Suprapubic skin (tissue), 4 donors: ENCODE measurements at places on chromosomes 2 and 18. TPM values are rescaled to one million over a fixed set of nuclear protein-coding genes. Genes with fewer than 3 reads are reported as not detected.

GRCh38 chr2:21251216-21251980, 127.6 kb downstream of the TDRD15 start:
- no peak overlapping the region for H3K4me3 ChIP-seq
- DNase-seq, result no peak
- H3K36me3 ChIP-seq, result no peaks in the 10 kb centered on the region
- no peak overlapping the region for H3K27ac ChIP-seq

The PRSS56 gene
- total RNA-seq, result not detected

The EFR3B gene
- total RNA-seq, result 1.4 TPM

The MAP2 gene
- total RNA-seq, result 54.5 TPM

GRCh38 chr2:117359266-117359914, 455.1 kb upstream of the DDX18 start:
- H3K27me3 ChIP-seq, result no peaks in the 10 kb centered on the region
- no peak overlapping the region for H3K4me3 ChIP-seq
- no peak overlapping the region for H3K27ac ChIP-seq
- DNase-seq, result no peak
- H3K4me1 ChIP-seq, result no peaks in the 10 kb centered on the region
